ENCODE measurements at places on chromosomes 5 and 9. TPM values are rescaled to one million over a fixed set of nuclear protein-coding genes. Genes with fewer than 3 reads are reported as not detected.

Gene PCDHB2
- 0.19 TPM for total RNA-seq

Gene KCNIP1
- not detected for total RNA-seq

Gene GLRA1
- total RNA-seq: not detected

Gene OR13J1
- not detected for total RNA-seq

DNA sequence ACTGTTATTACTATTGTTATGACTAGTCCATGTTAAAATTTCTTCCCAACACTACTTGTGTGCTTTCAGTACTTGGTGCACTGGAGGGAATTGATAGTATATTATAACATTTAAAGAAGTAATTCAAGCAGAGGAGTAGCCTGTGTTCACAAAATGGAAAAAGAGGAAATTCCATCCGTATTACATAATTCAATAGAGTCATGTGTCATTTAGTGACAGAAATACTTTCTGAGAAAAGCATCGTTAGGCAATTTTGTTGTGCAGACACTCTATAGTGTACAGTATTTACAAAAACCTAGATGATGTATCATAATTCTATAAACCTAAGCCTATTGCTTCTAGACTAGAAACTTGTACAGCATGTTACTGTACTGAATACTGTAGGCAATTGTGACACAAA, 78.3 kb upstream of the PCSK5 start:
- no peak for DNase-seq

DNA sequence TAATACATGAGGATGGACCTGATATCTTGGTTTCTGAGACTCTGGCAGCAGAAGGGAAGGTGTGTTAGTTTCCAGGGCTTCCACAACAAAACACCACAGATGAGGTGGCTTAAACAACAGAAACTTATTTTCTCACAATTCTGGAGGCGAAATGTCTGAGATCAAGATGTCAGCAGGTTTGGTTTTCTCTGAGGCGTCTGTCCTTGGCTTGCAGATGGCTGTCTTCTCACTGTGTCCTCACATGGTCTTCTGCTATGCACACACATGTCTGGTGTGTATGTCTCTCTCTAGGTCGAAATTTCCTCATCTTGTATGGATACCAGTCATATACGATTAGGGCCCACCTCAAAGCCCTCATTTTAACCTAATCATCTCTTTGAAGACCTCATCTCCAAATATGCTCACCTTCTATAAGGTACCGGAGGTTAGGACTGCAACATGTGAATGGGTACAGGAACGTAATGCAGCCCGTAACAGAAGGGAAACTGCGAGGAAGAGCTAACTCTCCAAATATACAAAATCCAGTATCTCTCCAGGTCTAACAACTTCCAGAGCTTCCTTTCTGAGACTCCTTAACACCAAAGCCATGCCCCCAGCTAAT, 139.8 kb upstream of the SMARCA2 start:
- DNase-seq: no peak

GRCh38 chr9:109907810-109908458, 127.9 kb downstream of the PALM2AKAP2 start:
- no peak for DNase-seq

- no peak for DNase-seq
Measured at GRCh38 chr5:116652903-116653302, 78.3 kb upstream of the SEMA6A start.

DNA sequence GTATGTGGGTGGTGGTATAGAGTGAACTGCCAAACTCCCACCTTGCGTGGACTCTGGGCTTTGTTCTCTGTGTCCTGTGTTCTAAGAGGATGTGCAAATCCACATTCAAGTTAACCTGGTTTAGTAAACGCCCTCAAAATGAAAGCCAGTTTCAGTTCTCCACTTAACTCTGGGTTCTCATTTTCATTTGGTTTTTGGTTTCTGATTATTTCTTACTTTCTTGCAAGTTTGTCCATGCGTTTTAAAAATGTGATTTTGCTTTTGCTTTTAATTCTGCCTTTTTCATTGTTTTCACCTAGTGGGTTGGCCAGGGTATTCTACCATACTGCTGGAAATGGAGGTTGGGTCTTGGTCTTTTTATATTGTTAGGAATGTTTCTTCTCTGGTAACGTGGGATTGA, 38.2 kb downstream of the GALNT10 start:
- no peak for DNase-seq

DNA sequence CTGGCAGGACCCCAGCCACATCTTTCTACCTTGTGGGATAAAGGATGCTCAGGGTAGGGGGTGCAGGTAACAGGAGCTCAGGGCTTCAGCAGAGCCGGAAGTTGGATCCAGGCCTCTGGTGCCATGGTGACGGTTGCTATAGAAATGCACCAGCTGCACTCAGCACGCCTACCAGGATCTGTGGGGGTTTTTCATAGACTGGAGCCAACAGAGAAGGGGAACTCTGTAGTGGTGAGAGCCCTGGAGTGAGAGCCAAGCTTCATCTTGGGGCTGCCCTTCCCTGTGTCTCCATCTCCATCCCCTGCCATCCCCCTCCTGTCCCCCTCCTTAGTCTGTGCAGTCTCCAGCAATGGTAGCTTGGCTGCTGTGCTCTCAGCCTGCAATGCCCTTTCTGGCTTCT, 27.5 kb upstream of the BOD1 start:
- no peak for DNase-seq

GRCh38 chr5:168781941-168782571, 202.9 kb upstream of the PANK3 start:
- DNase-seq: no peak

GRCh38 chr5:171388816-171389168, 1.1 kb downstream of the NPM1 start:
- DNase-seq: no peak
